ENCODE measurements at places on chromosomes 12 and 14.
A peak's percentile ranks its signal among the peaks of the same experiment; 100 is the strongest.

DNA sequence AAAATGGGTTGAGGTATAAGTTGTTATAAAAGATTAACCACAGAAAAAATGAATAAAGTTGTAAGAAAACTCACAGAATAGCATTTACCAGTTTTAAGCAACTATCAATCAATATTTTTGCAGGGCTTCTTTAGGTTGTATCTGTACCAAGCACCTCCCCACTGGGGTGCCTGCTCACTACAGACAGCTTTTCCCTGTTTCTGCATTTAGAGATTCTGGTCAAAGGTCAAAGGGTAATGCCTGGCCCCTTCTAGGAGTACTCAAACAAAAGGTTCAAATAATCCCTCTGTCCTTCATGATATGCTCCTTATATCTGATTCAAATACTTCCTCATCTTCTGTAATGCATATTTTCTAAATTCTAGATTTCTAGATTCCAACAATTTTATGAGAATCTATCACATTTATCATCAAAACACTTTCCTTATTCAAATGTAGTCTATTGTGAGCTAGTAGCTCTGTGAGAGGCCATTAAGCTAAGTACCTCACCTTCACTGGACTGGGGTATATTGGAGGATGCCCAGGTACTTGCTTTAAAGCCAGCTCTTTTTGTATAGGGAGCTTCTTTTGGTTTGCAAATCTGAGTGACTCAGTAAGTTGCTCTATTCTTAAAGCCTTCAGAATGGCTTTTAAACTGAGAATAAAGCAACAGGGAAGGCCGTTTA lies 120.7 kb upstream of the PTPRB start:
- no peak for DNase-seq

DNA sequence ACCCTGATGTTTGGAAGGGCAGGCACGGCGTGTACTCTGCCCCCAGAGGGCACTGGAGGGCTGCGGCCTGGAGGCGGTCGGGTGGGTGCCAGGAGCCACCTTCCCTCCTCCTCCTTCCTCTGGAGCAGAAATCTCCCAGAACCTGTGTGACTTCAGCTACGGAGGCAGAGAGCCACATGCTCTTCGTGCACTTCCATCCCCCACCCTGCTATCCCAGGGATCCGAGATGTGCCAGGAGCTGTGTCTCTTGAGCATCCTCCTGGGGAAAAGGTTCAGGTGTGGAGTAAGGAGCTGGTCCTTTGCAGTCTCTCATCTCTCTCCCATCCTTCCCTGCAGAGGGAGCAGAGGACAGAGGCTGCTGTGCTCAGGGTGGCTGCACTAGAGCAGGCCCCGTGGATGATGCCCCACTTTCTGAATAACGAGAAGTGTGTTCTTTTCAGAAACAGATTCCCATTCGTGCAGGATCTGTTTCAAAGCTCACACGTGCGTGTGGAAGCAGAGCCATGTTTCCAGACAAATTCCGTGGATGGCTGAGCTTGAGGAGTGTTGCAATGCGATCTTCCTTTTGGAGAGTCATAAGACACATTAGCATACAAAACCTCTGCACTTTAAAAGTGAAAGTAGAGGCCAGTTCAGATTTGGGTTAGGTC lies 162.9 kb downstream of the ADGRD1 start:
- DNase-seq = peak; percentile 52

- peak; percentile 71 for DNase-seq
Measured at GRCh38 chr14:104639885-104640548, 35.4 kb upstream of the TMEM179 start.

GRCh38 chr14:90573385-90574105 lies 176.7 kb downstream of the CALM1 start:
- peak; percentile 3 for DNase-seq

- no peak for DNase-seq
Measured at GRCh38 chr14:54610051-54610977, 43.4 kb downstream of the SAMD4A start.

GRCh38 chr12:31228811-31229792 lies 96.8 kb downstream of the SINHCAF start:
- no peak for DNase-seq

- DNase-seq = peak; percentile 44
Measured at GRCh38 chr12:124006085-124006845, 33.2 kb downstream of the ZNF664 start.

- DNase-seq = no peak
Measured at GRCh38 chr12:8953773-8954402, 4.4 kb upstream of the M6PR start.

All from KBM-7 (cell line).